Stimulated activated CD4-positive, alpha-beta T cell treated with anti-CD3 and anti-CD28 coated beads, Interleukin-1b, Interleukin-23, amount 100 ng/mL, for 1 hour (primary cell): ENCODE measurements at places on chromosomes 5 and 9.

DNA sequence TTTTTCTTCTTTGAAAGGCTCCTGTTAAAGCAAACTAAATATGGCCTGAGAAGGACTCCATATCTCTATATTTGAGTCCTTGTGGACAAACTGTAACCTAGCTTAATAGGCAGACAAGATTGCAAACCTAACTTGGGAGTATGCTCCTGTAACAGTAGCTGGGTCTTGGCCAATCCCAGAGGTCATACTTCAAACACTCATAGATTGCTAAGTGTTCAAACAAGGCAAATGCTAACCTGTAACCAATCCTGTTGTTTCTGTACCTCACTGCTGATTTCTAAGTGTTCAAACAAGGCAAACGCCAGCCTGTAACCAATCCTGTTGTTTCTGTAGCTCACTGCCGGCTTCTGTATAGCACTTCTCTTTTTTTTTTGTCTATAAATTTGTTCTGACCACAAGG is 50.6 kb upstream of the CLK4 start:
- DNase-seq: no peak

- DNase-seq: no peak
Observed at GRCh38 chr5:33781286-33781685, 110.5 kb downstream of the ADAMTS12 start.

DNA sequence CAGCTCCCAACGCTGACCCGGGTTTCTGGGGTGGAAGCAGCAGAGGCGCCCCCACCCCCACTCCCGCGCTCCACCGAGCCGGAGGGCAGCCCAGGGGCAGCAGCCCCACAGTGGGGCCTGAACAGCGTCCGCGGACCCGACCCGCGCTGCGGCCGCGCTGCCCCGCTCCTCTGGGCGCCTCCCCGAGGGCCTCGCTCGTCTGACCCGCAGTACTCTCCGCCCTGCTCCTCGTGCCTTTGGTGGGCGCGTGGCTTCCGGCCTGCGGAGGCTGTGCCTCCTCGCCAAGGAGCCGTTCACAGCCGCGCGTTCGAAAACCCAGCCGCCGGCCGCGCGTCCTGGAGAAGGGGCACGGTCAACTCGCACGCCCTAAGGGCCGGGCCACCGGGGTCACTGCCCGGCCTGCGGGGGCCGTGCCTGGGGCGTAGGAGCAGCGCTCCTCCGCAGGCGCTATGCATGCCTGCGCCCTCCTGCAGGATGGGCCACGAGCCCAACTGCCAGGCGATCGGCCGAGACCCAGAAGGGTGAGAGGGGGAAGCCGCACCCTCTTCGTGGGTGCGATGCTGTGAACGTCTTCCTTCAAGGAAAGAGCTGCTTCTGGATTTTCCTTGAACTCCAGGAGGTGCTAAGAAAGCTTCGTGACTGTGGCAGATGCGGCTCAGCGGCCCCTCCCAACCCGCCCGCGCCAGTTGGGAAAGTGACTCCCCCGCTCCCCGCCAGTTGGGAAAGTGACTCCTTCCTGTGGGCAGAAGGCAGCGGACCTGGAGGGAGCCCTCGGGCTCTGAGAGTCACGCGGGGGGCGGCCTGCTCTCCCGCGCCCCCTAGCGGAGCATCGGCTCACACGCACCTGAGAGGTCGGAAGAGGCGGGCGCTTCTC is 82.7 kb downstream of the HSD17B3 start:
- peak; percentile 8 for DNase-seq

DNA sequence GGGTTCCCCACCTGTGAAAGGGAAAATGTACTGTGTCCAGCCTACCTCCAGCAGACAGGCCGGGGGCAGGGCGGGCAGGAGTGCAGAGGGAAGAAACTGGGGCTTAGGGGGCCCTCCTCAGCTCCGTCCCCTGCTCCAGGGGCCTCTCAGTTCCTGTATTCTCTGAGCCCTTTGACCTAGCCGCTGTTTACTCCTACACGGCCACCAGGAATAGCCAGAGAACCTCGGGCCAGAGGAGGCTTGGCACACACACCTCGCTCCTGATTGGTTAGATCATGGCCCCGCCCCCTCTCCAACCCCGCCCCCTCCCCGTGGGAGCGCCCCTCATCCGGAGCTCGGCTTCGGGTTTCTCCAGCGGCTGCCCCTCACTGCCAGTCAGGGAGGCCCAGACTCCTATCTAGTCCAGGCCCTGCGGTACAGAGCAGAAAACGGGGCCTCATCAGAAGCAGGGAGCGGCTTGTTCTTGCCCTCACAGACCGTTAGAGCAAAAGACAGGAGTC is 2.2 kb downstream of the ST6GALNAC6 start:
- no peak for DNase-seq

DNA sequence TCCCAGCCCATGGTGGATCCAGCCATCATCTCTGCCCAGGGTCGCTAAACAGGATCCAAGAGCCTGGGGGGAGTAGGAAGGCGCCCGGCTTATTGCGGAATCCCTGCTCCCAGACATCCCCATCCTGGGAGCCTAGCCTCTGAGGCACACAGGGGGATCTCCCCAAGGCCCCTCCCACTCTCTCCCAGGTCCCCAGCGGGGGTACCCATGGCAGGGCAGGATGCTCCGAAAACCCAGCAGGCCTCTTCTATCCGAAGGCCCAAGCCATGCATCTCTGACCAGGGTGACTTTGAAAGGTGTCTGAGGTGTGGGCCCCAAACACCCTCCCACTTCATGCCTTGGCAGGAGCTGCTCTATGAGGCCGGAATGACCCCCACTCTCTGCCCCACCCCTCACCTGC is 81.7 kb upstream of the RUFY1 start:
- no peak for DNase-seq

- no peak for DNase-seq
Observed at GRCh38 chr9:24502206-24502937, 43.3 kb downstream of the IZUMO3 start.

DNA sequence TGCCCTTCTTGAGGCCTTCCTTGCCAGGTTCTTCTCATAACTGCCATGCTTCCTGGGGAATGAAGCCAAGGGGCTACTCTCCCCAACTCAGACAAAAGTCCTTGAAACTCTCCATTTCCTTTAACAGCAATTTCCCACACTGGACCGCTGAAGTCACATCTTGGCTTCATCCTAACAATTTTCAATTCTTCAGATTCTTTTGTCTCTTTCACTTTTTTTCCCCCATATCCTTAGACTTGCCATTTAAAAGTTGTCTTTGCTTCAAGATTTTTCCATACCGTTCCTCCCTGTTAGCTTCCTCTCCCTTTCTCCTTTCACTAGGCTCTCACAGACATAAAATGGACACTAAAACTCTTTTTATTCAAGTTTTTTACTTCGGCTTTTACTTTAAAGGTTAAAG is 93.1 kb upstream of the ITGA1 start:
- DNase-seq: no peak

GRCh38 chr5:158022393-158022792 is 163.4 kb upstream of the CLINT1 start:
- no peak for DNase-seq

DNA sequence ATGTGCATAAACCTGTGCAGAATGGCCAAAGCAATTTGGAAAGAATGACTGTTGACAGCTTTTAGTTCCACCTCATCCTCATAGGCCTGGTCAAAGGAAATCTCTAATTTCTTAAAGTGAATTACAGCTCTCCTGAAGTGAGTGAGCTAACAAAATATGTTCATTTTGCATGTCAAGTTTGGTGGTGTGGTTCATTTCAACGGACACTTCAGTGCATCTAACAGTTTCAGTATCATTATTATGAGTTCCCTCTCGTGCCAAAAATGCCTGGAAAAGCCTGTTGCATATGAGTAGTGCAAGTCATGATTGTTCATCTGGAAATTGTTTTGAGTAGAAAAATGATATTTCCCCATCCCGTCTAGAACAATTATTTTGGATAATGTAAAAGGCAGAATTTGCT is 53.2 kb upstream of the HMHB1 start:
- DNase-seq: no peak

DNA sequence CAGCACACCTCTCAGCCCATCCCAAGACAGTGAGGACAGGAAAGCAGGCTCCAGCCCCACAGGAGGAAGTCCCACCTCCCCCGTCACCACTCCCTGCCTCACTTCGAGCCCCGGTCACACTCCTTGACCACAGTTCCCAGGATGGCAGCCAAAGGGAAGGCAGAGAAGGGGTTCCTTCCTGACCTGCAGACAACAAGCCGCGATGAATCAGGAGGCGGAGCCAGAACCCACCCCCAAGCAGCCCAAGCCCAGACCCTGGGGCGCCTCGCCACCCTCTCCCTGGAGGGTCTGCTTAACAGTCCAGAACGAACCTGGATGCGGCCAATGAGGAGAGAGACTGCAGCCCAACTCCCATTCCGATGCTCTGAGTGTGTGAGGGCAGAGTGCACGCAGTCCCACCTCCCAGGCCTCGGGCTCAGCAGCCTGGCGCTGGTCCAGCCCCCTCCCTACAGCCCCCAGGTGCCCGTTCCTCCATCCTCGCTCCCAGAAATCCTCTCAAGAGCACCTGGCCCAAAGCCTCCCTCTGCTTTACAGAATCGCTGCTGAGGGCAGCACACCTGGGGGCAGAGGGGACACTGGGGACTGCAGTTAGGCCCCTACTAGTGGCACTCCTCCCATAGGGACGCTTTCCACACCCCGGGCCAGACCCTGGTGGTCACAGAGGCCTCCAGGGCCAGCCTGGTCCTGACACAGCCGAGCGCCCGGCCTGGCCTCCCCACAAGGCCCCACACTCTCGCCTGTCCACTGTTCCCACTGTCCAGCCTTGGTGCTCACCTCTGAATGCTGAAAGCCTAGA is 69.6 kb upstream of the LRRTM2 start:
- DNase-seq: no peak

GRCh38 chr5:130112246-130112645 is 208.0 kb downstream of the CHSY3 start:
- no peak for DNase-seq

GRCh38 chr5:163677092-163677491 is 171.7 kb downstream of the MAT2B start:
- DNase-seq: no peak

GRCh38 chr5:178297751-178298150 is 65.1 kb upstream of the PHYKPL start:
- no peak for DNase-seq

DNA sequence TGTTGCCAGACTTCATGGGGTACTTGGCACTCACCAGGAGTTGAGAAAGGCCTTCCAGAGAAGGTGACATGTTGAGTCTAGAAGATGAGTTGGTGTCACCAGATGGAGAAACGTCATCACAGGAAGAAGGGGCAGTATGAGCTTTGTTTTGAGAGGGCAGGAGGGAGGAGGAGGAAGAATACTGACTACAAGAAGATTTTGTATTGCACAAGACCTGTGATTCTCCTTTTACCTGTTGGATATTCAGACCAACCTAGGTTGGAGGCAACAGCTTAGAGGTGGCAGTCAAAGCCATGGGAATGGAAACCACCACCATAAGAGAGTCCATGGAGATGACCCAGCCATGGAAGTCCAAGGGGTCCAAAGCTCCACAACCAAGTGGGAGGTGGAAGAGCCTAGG is 154.2 kb downstream of the TSSK1B start:
- DNase-seq: no peak

- DNase-seq: no peak
Observed at GRCh38 chr9:72041775-72042194, 18.6 kb downstream of the C9orf57 start.

GRCh38 chr5:136135536-136135935 is 2.9 kb downstream of the SMAD5 start:
- no peak for DNase-seq

GRCh38 chr5:4576161-4576748 is 563.9 kb upstream of the ADAMTS16 start:
- no peak for DNase-seq
